ENCODE measurements at places on chromosomes 12 and 14. TPM values are rescaled to one million over a fixed set of nuclear protein-coding genes. Genes with fewer than 3 reads are reported as not detected.

INHBE gene
- total RNA-seq = 17.0 TPM

RAB15 gene
- total RNA-seq = 17.2 TPM

GRCh38 chr14:77053046-77053841 lies 24.7 kb upstream of the IRF2BPL start:
- H3K4me3 ChIP-seq = no peak overlapping the region
- no peak overlapping the region for H3K27ac ChIP-seq
- H3K4me1 ChIP-seq = peaks cover 25% of the 10 kb centered on the region

LRRC9 gene
- 0.62 TPM for total RNA-seq

SLC38A6 gene
- total RNA-seq = 12.4 TPM

FICD gene
- 1.1 TPM for total RNA-seq

GRCh38 chr14:55383541-55384140 lies 28.0 kb downstream of the ATG14 start:
- H3K27me3 ChIP-seq = no peaks in the 10 kb centered on the region
- no peak overlapping the region for H3K27ac ChIP-seq
- peaks cover 14% of the 10 kb centered on the region for H3K4me1 ChIP-seq
- H3K36me3 ChIP-seq = peaks cover 47% of the 10 kb centered on the region

GRCh38 chr12:48001505-48002413 lies 2.5 kb downstream of the COL2A1 start:
- peaks cover 46% of the 10 kb centered on the region for H3K4me1 ChIP-seq
- no peak for DNase-seq
- no peaks in the 10 kb centered on the region for H3K36me3 ChIP-seq
- H3K27ac ChIP-seq = no peak overlapping the region
- peak overlapping the region; percentile 38 for H3K4me3 ChIP-seq
- peaks cover 6% of the 10 kb centered on the region for H3K27me3 ChIP-seq

TRIM9 gene
- not detected for total RNA-seq

EEA1 gene
- total RNA-seq = 19.3 TPM

GRCh38 chr12:99042226-99042625 lies 397.1 kb downstream of the APAF1 start:
- H3K36me3 ChIP-seq = no peaks in the 10 kb centered on the region
- no peak for DNase-seq
- no peak overlapping the region for H3K4me3 ChIP-seq
- no peaks in the 10 kb centered on the region for H3K27me3 ChIP-seq
- H3K4me1 ChIP-seq = no peaks in the 10 kb centered on the region

TBC1D30 gene
- total RNA-seq = 0.42 TPM

- no peak overlapping the region for H3K4me3 ChIP-seq
- no peak for DNase-seq
- no peak overlapping the region for H3K27ac ChIP-seq
- peaks cover 10% of the 10 kb centered on the region for H3K4me1 ChIP-seq
- H3K27me3 ChIP-seq = no peaks in the 10 kb centered on the region
- H3K36me3 ChIP-seq = no peaks in the 10 kb centered on the region
These were observed 26.1 kb downstream of the LEMD3 start for GRCh38 chr12:65195387-65196055.

DNA sequence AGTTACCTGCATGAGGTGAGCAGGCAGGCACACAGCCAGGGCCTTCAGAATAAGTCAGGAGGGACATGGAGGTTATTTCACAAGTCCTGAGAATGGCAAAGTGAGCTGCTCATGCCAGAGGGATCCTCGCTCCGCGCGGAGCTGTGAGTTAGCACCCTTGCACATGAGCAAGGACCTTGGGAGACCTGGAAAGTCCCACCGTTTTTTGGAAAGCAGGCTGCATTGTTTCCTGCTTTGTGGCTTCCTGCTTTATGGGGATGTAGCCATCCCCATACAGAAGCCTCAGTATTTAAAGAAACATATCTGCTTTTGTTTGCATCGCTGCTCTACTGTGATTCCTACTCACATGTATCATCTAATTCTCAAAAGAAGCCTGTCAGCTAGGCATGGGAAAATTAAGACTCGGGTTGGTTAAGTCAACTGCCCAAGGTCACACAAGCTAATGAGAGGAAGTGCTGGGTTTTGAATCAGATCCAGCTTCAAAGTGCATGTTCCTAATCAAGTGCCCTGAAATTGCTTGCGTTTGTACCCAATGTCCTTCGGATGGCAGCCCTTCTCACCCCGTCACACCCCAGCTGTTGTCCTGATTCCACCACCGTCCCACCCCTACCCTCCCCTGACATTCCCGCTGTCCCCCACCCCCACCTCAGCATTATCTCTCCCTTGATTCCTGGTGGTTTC lies 106.2 kb downstream of the CRACR2A start:
- H3K4me3 ChIP-seq = no peak overlapping the region
- H3K27me3 ChIP-seq = no peaks in the 10 kb centered on the region
- no peak overlapping the region for H3K27ac ChIP-seq
- no peaks in the 10 kb centered on the region for H3K36me3 ChIP-seq
- H3K4me1 ChIP-seq = no peaks in the 10 kb centered on the region

GRCh38 chr12:109987615-109988014 lies 8.6 kb downstream of the GIT2 start:
- H3K4me3 ChIP-seq = no peak overlapping the region
- peaks cover 12% of the 10 kb centered on the region for H3K4me1 ChIP-seq
- H3K27me3 ChIP-seq = no peaks in the 10 kb centered on the region

GRCh38 chr12:110316861-110317260 lies 35.8 kb downstream of the ATP2A2 start:
- DNase-seq = no peak
- H3K4me1 ChIP-seq = peaks cover 68% of the 10 kb centered on the region
- H3K27me3 ChIP-seq = no peaks in the 10 kb centered on the region
- no peak overlapping the region for H3K27ac ChIP-seq

GPX2 gene
- total RNA-seq = 839 TPM

DNA sequence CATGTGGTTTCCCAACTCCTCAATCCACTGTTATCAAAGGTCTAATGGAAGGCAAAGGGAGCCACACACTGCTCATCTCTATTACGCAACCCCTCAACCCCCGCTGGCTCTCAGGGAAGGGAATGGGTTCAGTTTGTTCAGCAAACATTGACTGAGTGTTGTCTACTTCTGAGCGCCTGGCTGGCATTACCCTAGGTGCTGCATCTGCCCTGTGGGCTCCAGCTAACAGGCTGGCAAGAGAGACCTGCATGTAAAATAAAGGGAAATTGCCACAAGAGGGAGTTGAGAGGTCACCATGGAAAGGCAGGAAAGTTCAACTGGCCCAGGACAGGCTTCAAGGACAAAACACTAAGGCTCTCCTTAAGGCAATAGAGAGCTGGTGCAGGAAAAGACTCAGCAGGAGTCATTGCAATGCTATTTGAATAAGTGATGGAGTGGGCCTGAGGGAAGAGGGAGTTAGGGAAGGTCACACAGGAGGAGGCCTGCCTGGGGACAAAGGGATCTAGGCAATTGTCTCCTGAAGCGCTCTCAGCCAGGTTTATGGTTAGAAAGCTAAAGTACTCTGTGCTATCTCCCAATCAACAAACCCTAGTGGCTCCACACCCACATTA lies 5.5 kb upstream of the ZNF740 start:
- peak overlapping the region; percentile 69 for H3K27ac ChIP-seq
- H3K27me3 ChIP-seq = no peaks in the 10 kb centered on the region
- DNase-seq = peak; percentile 94
- no peaks in the 10 kb centered on the region for H3K36me3 ChIP-seq

DNA sequence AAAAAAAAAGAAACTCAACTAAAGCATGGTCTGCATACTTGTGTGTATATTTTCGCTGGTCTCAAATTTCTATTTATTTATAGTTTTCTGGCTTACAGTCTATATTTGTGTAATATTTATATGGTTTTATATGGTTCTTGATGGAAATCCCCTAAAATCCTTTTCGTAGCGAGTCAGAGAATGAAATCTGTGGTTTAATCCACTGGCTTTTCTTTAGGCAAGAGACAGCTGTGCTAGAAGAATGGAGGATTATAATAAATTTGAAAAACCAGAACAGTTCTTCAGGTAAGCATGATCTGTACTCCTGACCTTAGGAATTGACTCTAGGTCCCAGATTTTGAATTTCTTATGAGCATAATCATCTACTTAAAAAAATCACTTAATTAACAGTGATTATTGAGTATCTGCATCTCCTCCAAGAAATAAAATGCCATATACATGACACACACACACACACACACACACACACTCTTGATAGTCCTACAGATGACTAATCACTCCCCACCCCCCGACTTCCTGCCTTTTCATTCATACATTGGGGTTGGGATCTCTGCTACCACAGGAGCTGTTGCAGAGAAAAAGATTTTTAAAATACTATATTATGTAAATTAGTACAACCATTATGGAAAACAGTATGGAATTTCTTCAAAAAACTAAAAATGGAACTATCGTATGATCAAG lies 113.4 kb downstream of the CRADD start:
- H3K4me3 ChIP-seq = no peak overlapping the region
- no peak overlapping the region for H3K27ac ChIP-seq
- no peak for DNase-seq
- no peaks in the 10 kb centered on the region for H3K27me3 ChIP-seq

GRCh38 chr14:101230161-101230850 lies 326.8 kb upstream of the RTL1 start:
- no peaks in the 10 kb centered on the region for H3K36me3 ChIP-seq
- peaks cover 48% of the 10 kb centered on the region for H3K4me1 ChIP-seq
- no peak overlapping the region for H3K27ac ChIP-seq
- H3K4me3 ChIP-seq = no peak overlapping the region

GRCh38 chr12:67593461-67594330 lies 54.8 kb upstream of the DYRK2 start:
- no peaks in the 10 kb centered on the region for H3K27me3 ChIP-seq
- no peak for DNase-seq
- no peak overlapping the region for H3K27ac ChIP-seq
- no peaks in the 10 kb centered on the region for H3K4me1 ChIP-seq
- H3K36me3 ChIP-seq = no peaks in the 10 kb centered on the region

TAS2R19 gene
- total RNA-seq = 0.88 TPM

CCDC88C gene
- 11.7 TPM for total RNA-seq

DNA sequence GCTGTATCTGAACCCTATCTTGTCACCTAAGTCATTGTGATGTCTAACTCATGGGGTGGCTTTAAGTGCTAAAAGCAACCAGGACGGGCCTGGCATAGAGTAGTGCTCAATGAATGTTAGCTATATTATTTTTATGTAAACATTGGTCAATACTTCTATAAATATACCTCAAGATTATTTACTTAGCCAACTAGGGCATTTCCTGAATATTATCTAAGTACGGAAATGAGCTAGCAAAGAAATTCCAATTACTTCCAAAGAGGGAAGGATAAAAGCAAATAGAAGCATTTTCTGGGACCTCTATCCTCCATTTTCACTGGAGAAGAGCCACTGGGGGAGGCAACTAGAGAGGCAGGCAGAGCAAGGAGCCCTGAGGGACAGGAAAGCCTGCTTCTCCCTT lies 20.6 kb downstream of the CCDC92 start:
- no peak for DNase-seq
- no peak overlapping the region for H3K4me3 ChIP-seq
- H3K36me3 ChIP-seq = no peaks in the 10 kb centered on the region
- peaks cover 42% of the 10 kb centered on the region for H3K4me1 ChIP-seq
- no peak overlapping the region for H3K27ac ChIP-seq
- H3K27me3 ChIP-seq = no peaks in the 10 kb centered on the region

YEATS4 gene
- total RNA-seq = 45.0 TPM

- H3K4me1 ChIP-seq = peaks cover 30% of the 10 kb centered on the region
- peaks cover 46% of the 10 kb centered on the region for H3K36me3 ChIP-seq
- H3K4me3 ChIP-seq = no peak overlapping the region
These were observed 10.0 kb downstream of the PGF start for GRCh38 chr14:74945261-74945851.

NTF3 gene
- total RNA-seq = not detected

DNA sequence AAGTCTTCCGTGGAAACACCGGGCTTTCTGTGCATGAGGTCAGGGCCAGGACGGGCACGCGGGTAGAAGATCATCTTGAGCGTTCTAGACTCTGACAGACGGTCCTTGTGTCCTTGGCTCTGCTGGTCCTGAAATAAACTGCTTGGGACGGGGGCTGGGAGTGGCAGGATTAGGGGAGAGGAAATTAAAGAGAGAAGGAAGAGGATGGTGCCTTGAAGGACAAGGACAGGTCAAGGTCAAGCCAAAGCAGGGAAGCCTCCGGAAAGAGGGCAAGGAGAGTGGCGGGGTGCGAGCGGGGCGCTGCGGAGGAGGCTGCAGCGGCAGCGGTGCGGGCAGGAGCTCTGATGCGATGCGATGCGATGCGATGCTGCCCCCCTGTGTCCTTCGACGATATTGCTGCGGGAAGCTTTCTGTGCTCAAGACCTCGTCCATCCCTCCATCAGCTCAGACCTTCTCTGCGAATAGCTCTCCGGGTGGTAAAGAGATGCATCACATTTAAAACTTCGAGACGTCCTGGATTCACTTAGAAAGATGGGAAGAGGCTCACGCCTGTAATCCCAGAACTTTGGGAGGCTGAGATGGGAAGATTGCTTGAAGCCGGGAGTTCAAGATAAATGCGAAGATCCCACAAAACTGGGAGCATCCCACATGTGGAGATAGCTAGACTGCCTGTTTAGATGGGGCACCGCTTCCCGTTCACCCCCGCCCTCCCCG lies 110.1 kb upstream of the TMEM132D start:
- peaks cover 55% of the 10 kb centered on the region for H3K27me3 ChIP-seq
- peak; percentile 26 for DNase-seq
- no peak overlapping the region for H3K4me3 ChIP-seq
- H3K4me1 ChIP-seq = no peaks in the 10 kb centered on the region
- H3K27ac ChIP-seq = no peak overlapping the region

GRCh38 chr14:72614365-72614764 lies 279.5 kb downstream of the DPF3 start:
- H3K4me1 ChIP-seq = no peaks in the 10 kb centered on the region
- no peaks in the 10 kb centered on the region for H3K36me3 ChIP-seq
- H3K4me3 ChIP-seq = no peak overlapping the region
- DNase-seq = no peak
- H3K27me3 ChIP-seq = peaks cover 5% of the 10 kb centered on the region

KCNH3 gene
- 0.13 TPM for total RNA-seq

- DNase-seq = no peak
- H3K4me1 ChIP-seq = no peaks in the 10 kb centered on the region
- H3K27me3 ChIP-seq = peaks cover 87% of the 10 kb centered on the region
- no peak overlapping the region for H3K27ac ChIP-seq
These were observed 3.7 kb downstream of the TBX5 start for GRCh38 chr12:114402084-114402717.

C12orf54 gene
- not detected for total RNA-seq

PZP gene
- 0.89 TPM for total RNA-seq

TEX22 gene
- 0.55 TPM for total RNA-seq

HPD gene
- total RNA-seq = 138 TPM

MIP gene
- not detected for total RNA-seq

- no peak for DNase-seq
- no peaks in the 10 kb centered on the region for H3K27me3 ChIP-seq
- no peak overlapping the region for H3K4me3 ChIP-seq
- no peak overlapping the region for H3K27ac ChIP-seq
- H3K4me1 ChIP-seq = no peaks in the 10 kb centered on the region
These were observed 71.6 kb upstream of the KRAS start for GRCh38 chr12:25322351-25322750.

Data from HepG2 (cell line).